Stimulated activated CD4-positive, alpha-beta T cell treated with anti-CD3 and anti-CD28 coated beads, TNF-alpha, amount 100 ng/mL, for 24 hours (primary cell): ENCODE measurements at places on chromosomes 13 and 19.

DNA sequence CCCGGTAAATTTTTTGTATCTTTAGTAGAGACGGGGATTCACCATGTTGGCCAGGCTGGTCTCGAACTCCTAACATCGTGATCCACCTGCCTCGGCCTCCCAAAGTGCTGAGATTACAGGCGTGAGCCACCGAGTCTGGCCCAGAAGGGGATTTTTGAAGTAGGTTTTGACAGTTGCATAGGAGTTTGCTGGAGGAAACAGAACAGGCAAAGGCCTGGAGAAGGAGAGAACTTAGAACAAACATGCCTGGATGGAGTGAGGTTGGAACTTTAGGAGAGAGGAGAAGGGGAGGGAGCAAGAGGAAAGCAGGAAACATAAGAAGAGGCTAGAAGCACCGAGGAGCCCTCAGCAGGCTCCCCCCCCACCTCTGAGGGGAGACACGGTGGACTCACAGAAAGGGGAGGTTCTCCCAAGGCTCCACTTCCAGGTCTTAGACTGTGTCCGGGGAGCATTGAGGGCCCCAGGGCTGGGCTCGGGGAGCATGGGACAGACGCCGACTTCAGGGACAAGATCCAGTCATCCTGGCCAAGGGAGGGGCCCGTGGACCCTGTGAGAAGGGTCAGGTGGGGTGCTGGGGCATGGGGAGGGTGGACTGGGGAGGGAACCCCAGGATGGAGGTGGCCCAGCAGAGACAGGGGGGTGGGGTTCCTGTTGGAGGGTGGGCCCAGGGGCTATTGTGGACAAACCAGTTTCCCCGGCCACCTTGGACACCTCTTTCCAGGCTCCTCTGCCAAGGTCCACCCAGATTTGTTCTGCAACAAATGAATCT lies 1.8 kb upstream of the FBN3 start:
- no peak for DNase-seq

DNA sequence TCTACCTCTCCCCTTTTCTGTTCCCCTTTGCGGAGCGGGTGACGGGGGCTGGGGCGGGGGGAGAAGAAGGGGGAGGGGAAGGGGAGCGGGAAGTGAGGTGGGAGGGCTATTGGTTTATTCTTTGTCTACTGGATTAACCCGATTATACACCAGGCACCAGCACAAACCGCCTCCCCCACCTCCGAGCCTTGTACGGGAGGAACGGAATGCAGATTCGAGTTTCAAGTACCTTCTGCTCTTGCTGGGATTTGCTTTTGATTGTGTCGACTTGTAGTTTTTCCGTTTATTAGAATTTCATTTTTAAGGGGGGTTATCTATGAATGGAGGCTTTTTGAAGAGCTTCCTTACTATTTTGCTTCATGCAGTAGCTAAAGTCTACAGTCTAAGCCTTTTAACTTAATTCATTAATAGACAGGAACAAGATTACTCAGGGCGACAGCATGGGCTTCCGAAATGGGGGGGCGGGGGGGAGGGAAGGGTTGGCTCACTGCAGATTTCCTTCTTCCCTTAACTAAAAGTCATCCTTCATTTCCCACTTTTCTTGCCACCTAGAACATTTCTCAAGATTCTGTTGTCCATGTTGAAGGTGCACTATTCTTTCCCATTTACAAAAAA lies 937 bp upstream of the SPRY2 start:
- DNase-seq = no peak

GRCh38 chr19:50046649-50047503 lies 21.1 kb downstream of the ZNF473 start:
- DNase-seq = peak; percentile 56

DNA sequence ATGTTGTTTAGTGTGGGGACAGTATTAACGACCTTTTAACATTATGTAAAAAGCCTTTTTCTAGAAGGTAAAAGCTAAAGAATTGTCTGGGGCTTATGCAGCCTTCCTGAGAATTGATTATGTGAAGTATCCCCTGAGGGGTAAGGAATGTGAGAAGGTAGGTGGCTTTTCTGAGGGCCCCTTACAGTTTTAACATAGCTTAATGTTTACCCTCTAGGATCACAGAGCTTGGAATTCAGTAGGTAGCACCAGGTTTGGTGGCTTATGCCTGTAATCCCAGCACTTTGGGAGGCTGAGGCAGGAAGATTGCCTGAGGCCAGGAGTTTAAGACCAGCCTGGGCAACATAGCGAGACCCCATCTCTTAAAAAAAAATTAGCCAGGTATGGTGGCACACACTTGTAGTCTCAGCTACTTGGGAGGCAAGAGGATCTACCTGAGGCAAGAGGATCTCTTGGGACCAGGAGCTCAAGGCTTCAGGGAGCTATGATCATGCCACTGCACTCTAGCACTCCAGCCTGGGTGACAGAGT lies 101.3 kb downstream of the OLFM4 start:
- no peak for DNase-seq

DNA sequence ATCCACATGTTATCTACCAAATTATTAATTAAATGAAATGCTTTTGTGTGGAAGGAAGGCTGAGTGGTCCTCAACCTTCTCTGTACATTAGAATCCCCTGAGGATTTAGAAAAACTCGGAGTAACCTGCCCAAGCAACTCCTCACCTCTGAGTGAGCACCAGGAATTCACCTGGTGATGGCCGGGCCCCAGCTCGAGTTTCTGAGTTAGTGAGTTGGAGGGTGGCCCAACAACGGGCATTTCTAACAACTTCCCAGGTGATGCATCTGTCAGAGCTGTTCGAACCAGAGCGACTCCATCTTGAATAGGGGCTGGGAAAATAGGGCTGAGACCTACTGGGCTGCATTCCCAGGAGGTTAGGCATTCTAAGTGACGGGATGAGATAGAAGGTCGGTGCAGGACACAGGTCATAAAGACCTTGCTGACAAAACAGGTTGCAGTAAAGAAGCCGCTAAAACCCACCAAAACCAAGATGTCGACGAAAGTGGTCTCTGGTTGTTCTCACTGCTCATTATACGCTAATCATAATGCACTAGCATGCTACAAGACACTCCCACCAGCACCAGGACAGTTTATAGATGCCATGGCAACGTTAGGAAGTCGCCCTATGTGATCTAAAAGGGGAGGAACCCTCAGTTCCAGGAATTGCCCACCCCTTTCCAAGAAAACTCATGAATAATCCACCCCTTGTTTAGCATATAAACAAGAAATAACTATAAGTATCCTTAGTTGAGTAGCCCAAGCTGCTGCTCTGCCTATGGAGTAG lies 44.2 kb upstream of the SHISA2 start:
- no peak for DNase-seq

DNA sequence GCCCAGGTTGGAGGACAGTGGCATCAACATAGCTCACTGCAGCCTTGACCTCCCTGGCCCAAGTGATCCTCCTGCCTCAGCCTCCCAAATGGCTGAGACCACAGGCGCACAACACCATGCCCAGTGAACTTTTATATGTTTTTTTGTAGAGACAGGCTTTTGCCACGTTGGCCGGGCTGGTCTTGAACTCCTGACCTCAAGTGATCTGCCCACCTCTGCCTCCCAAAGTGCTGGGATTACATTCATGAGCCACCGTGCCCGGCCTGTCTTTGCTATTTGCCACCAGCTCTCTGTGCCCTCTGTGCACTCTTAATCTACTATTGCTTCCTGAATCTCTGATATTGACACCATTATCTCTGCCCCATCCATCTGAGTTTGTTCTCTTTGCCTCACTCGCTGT lies 34.3 kb upstream of the LRRC4B start:
- no peak for DNase-seq

DNA sequence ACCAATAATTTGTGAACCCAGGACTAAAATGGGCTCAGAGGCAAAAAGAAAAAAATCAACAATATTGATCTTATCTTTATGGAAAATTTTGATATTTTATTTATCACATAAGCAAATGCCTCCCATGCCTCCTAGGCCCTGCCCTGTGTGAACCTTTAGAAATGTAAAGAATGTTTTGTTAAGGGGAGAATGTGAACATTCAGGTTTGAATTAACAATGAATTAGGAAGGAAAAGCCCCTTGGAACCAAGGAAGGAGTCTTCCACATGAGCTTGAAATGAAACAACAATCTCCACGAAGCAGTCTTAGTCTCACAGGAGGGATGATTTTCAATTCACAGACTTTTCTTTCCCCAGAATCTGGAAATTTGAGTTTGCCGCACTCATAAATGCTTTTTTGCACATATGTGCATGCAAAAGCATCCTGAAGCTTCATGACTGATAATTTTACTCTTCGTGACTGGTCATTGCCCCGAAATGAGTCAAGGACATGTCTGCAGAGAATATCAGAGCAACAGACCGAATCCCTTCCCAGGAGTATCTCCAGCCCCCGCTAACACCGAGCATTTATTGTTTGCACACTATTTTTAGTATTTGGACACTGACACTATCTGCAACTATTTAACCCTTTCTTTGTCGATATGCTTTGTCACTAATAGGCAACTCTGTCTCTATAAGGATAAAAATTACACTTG lies 135.2 kb downstream of the DCT start:
- DNase-seq = no peak

GRCh38 chr19:3653865-3654513 lies 27.4 kb upstream of the CACTIN start:
- DNase-seq = no peak

DNA sequence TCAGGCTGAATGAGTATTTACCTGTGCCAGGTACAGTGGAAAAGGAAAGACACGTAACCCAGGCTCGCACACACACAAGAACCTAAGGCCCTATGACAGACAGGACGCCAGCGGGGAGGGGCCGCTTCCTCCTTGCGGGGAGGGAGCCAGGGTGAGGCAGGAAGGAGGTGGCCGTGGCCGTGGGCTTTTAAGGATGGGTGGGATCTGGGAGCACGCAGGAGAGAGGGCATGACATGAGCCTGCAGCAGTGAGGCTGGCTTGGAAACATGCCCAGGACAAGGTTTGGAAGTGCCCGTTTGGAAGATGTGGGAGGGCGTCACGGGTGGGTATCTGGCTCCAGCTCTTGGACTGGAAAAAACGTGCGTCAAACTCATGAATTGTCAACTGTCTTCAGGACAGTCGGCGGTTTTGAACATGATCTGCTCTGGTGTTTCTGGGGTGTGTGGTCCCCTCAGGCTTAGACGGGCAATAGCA lies 20.1 kb downstream of the SH3GL1 start:
- DNase-seq = peak; percentile 44

DNA sequence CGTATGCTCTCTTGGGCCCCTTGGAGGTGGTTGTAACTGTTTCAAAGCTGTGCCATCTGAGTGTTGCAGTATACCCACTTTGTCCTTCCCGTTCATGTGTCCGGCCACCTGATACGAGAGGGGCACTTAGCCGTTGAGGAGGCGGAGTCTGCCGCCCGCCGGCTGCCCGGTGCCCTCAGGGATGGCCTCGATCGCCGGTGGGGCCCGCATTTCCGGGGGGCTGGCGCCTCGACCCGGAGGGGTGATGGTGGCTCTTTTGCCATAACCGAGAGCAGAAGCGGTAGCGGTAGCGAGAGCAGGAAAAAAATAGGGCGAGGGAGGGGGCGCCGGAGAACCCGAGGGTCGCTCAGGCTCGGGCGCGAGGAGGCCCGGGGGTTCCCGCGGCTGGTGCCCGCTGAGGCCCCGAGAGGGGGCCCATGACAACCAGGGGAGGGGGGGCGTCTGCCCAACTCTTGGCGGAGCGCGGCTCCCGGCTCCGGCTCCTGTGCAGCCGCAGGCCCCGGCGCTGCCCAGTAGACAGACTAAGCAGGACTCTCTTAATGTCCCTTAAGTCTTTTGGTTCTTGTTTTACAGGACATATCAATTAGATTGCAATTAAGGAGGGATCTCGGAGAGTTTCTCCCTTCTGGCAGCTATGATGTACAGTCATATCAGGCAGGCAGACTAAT lies 342.7 kb upstream of the SGCG start:
- no peak for DNase-seq

GRCh38 chr19:2338055-2338615 lies 9.7 kb downstream of the SPPL2B start:
- no peak for DNase-seq

GRCh38 chr19:9535934-9536333 lies 2.5 kb downstream of the ZNF426 start:
- no peak for DNase-seq

DNA sequence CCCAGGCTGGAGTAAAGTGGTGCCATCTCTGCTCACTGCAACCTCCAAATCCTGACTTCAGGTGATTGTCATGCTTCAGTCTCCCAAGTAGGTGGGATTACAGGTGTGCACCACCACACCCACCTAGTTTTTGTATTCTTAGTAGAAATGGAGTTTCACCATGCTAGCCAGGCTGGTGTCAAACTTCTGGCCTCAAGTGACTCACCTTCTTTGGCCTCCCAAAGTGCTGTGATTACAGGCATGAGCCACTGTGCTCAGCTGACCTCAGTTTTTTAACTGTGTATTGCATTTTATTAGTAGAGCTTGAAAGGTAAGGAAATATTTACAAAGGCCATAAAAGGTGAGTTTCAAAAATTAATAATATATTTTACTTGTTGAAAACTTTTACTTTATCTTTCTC lies 2.3 kb downstream of the ZNF726 start:
- DNase-seq = no peak

GRCh38 chr13:52885141-52885540 lies 36.7 kb upstream of the PCDH8 start:
- DNase-seq = no peak

- DNase-seq = no peak
Measured at GRCh38 chr13:76929851-76930374, 18.4 kb upstream of the ACOD1 start.

GRCh38 chr13:83914368-83914767 lies 32.1 kb upstream of the SLITRK1 start:
- DNase-seq = no peak

- DNase-seq = no peak
Measured at GRCh38 chr19:30883071-30883470, 466.2 kb downstream of the TSHZ3 start.

DNA sequence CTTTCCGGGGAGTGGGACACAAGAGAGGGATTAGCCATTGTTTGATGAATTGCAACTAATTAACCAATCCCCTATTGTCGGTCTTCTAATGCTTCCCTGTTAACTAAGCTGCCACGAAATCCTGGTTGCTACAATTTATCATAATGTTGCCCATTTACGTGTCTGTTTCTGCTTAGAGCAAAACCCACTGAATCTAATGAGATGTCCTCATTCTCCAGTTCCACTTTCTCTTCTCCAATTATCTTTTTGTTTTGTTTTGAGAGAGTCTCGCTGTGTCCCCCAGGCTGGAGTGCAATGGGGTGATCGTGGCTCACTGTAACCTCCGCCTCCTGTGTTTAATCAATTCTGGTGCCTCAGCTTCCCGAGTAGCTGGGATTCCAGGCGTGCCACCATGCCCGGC lies 5.2 kb upstream of the DPP9 start:
- DNase-seq = no peak

DNA sequence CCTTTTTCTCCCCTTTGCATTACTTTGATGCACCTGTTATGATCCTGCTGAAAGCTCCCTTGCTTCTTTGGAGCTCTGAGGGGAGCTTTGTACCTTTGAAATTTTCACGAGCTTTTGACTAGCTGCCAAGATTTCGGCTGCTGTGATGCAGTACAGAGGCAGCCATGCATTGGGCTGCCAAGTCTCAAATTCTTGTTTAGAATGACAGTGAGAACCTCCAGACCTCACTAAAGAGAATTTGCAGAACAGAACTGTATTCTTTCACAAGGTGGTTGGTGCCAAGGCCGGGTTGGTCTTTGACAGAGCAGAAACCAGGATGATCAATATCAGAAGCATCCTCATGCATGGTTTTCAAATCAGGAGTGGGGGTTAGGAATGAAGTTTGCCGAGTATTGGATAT lies 414.8 kb downstream of the GPC5 start:
- DNase-seq = no peak

- no peak for DNase-seq
Measured at GRCh38 chr19:41843371-41843770, 1.1 kb downstream of the LYPD4 start.
